ENCODE measurements at places on chromosomes 1 and 21.

DNA sequence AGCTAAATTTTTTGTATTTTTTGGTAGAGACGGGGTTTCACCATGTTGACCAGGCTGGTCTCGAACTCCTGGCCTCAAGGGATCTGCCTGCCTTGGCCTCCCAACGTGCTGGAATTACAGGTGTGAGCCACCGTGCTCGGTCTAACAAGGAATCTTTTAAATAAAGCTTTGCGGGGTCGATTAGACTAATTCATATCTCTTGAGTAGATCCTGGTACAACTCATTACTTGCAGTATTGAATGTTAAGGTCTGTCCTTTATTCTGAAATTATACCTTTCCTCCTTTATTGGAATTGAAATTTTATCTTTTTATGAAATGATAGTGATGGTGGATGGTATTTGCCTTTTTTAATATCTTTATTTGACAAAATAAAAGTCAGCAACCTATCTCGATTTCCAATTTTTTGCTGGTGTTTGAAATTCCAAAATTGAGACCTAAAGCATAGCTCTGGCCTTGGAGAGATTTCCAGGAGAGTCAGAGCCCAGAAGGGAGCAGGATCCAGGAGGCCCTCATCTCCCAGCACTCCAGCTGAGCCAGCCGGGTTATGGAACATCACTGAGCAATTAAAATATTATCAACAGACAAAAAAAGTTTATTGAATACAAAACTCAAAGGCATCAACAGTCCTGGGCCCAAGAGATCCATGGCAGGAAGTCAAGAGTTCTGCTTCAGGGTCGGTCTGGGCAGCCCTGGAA is 4.7 kb downstream of the S100A2 start:
- DNase-seq, result no peak

GRCh38 chr1:196857188-196857587 is 30.7 kb upstream of the CFHR4 start:
- DNase-seq, result no peak

- no peak for DNase-seq
Measured at GRCh38 chr1:39859859-39860812, 23.2 kb downstream of the TRIT1 start.

GRCh38 chr1:14909273-14909672 is 244.3 kb upstream of the TMEM51 start:
- DNase-seq, result no peak

- peak; percentile 33 for DNase-seq
Measured at GRCh38 chr1:56627019-56627635, 18.0 kb upstream of the PRKAA2 start.

- no peak for DNase-seq
Measured at GRCh38 chr1:14610761-14611160, 12.3 kb downstream of the KAZN start.

DNA sequence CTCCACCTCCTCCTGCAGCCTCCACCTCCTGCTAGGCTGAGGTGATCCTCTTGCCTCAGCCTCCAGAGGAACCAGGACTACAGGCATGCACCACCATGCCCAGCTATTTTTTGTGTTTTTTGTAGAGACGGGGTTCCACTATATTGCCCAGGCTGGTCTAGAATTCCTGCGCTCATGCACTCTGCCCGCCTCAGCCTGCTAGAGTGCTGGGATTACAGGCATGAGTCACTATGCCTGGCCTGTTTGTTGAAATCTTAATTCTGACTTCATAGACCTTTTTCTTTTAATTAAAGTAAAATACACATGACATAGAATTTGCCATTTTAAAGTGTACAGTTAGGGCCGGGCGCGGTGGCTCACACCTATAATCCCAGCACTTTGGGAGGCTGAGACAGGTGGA is 42.7 kb downstream of the FAAP20 start:
- no peak for DNase-seq

GRCh38 chr1:222781251-222781650 is 33.6 kb upstream of the DISP1 start:
- no peak for DNase-seq

GRCh38 chr1:193406901-193407300 is 220.5 kb upstream of the B3GALT2 start:
- peak; percentile 78 for DNase-seq

DNA sequence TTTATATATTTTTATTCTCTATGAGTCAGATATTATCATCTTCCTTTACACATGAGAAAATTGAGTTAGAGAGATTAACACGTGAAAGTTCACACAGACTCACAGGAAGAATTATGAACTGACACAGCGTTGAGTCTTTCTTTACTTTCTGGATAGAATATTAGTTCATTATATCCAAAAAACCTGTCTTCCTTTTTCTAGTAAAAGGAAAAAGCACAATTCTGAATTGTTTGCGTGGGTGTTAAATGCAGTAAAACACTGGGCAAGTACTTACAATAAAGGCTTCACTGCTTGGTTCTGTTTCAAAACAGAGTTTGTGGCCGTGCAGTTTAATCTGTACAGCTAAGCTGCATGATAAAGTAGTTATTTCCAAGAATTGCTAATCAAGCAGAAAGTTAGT is 10.8 kb downstream of the MAGI3 start:
- DNase-seq, result no peak

GRCh38 chr1:51170342-51170741 is 65.7 kb upstream of the RNF11 start:
- no peak for DNase-seq

DNA sequence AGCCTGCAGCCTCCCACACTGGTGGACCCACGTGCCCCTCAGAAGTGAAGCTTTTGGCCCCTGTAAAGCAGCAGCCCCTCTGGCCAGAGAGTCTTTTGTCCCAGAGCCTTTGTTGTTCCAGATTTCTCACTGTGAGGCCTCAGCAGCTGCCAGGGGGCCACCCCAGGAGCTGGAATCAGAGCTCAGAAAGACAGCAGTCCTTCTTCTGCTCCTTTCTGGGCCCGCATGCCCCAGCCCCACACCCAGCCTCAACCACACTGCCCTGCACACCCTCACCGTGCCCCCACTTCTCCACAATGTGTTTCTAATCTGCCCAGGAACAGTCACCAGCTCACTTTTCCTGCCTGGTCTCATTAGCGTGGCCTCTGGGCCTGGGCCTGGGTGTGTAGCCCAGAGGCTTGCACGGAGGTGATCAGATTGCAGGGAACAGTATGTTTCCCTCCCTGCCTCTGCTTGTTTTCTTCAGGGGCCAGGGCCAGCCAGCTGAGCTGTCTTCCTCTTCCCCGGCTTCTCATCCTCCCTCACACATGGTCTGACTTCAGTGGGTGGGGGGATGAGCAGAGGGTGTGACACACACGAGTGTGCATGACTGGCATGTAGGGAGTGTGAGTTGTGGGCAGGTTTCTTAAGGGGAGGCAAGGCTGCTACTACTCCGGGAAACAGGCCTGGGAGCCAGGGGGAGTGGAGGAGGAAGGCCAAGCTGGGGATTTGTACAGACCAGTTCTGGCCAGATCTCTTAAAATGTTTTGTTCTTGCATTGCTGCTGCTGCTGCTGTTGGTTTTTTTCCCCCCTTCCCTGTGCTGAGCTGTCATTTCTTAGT is 82.5 kb upstream of the ZNF648 start:
- peak; percentile 80 for DNase-seq

- DNase-seq, result no peak
Measured at GRCh38 chr1:203139976-203140475, 12.5 kb downstream of the ADORA1 start.

DNA sequence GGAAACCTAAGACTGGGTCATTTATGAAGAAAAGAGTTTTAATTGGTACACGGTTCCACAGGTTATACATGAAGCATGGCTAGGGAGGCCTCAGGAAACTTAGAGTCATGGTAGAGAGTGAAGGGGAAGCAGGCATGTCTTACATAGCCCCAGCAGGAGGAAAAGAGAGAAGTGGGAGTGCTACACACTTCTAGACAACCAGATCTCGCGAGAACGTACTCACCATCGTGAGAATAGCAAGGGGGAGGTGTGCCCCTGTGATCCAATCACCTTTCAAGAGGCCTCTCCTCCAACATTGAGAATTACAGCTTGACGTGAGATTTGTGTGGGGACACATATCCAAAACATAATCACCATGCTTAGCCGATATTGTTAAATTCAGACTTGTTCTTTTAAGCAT is 62.8 kb downstream of the DYRK1A start:
- no peak for DNase-seq

DNA sequence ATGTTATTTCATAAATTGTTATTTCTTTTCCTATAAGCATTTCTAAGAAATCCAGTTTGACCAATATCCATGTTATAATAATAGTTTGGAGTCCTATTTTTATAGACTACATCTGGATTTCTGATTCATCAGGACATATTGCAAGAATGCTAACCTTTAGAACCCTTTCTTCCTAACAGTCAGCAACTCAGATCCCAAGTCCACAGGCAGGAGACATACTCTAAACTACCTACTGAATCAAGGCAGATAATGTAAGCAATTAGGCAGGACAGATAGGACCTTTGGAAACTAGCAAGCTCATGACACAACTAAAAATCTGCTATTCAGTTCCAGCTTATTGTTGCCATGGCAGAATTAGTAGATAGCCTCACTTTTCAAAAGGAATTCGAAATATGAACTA is 104.1 kb downstream of the DENND1B start:
- DNase-seq, result peak; percentile 25

DNA sequence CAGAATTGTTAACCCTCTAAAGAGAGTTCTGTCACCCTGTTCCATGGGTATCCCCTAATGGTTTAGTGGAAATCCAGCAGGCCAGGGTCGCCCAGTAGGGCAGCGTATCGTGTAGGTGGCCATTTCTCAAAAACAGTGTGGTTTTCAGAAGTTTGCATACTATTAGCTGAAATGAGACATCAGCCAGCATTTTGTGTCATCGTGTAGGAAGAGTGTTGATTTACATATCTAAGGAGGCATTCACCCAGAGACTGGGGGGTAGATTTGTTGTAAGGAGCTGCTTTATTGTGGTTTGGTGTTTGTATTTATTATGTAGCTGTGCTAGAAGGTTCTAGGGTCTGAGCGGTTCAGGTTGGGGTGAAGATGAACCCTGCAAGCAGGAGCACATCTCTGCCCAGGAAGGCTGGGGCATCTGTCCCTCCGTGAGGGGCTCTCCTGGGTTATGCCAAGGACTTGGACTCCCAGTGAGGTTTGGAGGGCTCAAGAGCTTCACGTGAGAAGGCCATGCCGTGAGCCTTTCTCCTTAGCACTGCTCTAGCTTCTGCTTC is 174.4 kb downstream of the PGBD5 start:
- no peak for DNase-seq

- peak; percentile 54 for DNase-seq
Measured at GRCh38 chr1:65255035-65255655, 54.2 kb upstream of the DNAJC6 start.

DNA sequence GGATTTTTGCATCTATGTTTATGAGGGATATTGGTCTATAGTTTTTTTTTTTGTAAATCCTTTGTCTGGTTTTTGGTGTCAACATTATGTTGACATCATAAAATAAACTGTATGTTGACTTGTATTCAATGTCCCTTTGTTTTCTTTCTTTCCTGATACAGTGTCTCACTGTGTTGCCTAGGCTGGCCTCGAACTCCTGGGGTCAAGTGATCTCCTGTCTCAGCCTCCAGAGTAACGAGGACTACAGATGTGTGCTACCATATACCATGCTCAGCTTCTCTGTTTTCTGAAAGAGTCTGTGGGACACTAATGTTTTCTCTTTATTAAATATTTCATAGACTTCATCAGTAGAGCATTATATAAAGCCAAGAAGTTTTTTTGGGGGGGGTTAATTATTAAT is 18.3 kb downstream of the MAN1C1 start:
- DNase-seq, result no peak

DNA sequence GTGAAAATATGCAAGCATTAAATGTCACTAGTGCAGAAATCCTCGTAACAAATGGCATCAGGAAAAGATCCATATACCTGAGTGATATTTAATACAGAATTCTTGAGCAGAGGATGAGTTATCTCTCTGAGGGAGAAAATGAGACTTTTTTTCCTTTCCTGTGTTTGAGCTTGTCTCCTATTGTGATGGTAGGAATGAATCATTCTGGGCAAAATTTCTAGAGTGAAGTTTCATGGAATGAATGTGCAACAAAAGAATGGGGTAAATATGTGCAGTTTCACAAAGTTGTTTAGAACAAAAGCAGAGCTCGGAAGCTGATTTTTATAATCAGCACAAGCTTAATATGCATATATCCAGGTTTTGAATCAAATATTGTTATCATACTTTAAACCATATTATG is 4.6 kb downstream of the CTPS1 start:
- DNase-seq, result peak; percentile 70

DNA sequence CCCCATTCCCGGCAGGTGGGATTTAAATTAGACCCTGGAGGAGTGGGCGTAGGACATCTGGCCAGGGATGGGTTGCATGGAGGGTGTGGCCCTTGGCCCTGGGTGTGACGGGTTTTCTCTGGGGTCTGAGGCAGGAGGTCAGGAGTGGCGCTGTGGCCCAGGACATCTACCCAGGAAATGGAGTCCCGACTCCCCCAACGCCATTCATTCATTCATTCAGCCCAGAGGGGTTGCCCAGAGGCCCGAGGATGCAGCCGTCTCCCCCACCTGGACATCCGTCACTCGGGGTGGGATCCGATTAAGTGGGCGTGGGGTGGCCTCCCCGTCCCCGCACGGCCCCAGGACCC is 663 bp downstream of the ATP13A2 start:
- DNase-seq, result no peak

DNA sequence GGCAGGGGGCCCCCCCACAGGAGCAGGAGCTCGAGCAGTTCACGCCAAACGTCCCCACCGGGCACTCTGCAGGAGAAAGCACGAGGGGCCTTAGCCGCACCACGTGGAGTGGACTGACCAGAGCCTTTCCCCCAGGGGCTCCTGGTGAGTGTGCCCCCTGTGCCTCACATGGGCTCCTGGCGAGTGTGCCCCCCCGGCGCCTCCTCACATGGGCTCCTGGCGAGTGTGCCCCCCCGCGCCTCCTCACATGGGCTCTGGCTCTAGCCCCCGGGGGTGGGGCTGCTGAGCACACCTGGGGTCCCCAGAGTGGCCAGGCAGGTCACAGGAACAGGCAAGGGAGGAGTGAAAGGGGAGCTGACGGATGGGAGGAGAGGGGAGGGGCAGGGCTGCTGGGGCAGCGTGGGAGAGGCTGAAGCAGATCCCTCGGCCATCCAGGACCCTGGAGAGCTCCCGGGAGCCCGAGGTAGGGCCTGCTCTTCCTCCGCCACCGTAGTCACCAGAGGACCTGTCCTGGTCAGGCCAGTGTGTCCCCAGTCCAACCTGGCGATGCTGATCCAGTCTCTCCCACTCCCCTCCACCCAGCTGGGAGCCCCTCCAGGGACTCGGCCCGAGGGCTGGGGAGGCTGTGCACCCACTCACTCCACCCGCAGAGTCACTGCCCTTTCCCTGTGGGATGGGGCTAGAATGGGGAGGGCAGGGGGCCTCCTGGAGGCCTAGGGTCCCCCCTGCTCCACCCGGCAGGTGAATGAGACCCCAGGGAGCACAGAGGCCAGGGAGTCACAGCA is 47.6 kb downstream of the ARHGEF16 start:
- peak; percentile 38 for DNase-seq

DNA sequence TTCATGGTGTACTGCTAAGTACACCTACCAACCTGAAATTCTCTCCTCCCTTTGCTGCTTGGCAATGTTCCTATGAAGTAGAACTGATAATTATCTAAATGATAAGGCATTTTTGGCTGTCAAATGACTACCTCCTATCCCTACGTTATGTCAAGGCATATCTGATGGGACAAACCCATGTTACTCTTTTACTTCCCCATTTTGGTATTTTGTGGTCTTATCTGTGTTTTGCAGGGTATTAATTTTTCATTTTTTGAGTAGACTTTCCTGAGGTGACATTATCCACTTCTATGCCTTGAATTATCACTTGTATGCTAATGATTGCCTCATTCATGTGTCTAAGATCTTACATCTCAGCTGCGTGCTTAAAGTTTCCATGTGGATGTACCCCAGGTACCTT is 499.6 kb upstream of the B3GALT2 start:
- no peak for DNase-seq

- DNase-seq, result peak; percentile 89
Measured at GRCh38 chr1:30887485-30888315, 20.9 kb downstream of the SDC3 start.

GRCh38 chr1:108080448-108080847 is 115.5 kb upstream of the VAV3 start:
- no peak for DNase-seq

All from EH (cell line).